Right renal cortex interstitium (tissue), 3 donors: ENCODE measurements at places on chromosomes 6 and 20. TPM values are rescaled to one million over a fixed set of nuclear protein-coding genes. Genes with fewer than 3 reads are reported as not detected.

OPRM1 gene
- not detected for polyA plus RNA-seq

DEFB124 gene
- polyA plus RNA-seq, result not detected

C6orf163 gene
- 2.7 TPM for polyA plus RNA-seq

FAM210B gene
- 45.3 TPM for polyA plus RNA-seq

SEL1L2 gene
- 0.39 TPM for polyA plus RNA-seq

LPA gene
- 0.28 TPM for polyA plus RNA-seq

CLPSL1 gene
- polyA plus RNA-seq, result 1.8 TPM

SYCP2 gene
- polyA plus RNA-seq, result 4.9 TPM

DSTN gene
- polyA plus RNA-seq, result 397 TPM

SLC17A4 gene
- polyA plus RNA-seq, result 1.0 TPM

KHDRBS2 gene
- 1.9 TPM for polyA plus RNA-seq

PPIL6 gene
- 21.3 TPM for polyA plus RNA-seq

MMP24 gene
- polyA plus RNA-seq, result 1.8 TPM

DNA sequence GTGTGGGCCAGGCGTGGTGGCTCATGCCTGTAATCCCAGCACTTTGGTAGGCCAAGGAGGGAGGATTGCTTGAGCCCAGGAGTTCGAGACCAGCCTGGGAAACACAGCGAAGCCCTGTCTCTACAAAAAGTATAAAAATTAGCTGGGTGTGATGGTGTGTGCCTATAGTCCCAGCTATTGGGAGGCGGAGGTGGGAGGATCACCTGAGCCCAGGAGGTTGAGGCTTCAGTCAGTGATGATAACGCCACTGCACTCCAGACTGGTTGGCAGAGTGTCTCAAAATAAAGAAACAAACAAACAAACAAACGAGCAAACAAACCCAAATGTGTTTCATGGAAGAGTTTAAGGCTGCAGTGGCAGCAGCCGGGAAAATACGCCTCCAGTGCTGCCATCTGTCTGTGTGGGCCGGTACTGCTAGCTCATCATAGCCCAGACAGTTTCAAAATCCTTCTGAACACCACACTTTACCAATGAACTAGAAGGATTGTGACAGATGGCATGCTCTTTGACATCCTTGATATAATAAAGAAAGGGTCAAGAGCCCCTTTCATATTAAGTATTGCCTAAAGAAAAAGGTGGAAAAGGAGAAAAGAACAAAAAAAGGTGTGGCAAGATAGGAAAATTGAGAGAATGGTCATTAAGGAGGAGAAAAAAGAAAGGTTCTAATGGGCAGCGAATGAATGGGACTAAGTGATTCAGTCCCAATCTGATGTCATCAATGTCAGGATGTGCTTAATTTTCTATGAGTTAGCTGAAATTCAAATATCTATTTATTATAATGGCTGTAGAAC, 298.6 kb downstream of the SYNE1 start:
- DNase-seq, result no peak

DNA sequence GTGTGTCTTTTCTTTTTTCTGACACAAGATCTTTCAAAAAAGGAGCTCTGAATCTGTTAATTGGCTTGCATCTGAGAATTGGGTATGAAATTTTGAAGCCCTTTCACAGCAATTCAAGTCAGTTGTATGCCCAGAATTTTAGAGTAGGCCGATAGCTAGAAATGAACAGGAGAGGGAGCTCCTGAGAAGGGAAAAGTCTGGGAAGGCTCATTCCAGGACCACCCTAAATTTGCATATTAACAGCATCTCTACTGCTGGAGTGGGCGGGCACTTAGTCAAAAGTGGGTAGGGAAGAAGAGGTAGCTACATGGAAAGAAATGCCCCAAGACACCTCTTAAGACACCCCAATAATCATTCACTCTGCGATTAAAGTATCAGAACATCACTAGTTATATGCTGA, 928.3 kb downstream of the TBC1D32 start:
- no peak for DNase-seq

- DNase-seq, result no peak
These were observed 11.0 kb downstream of the ROS1 start for GRCh38 chr6:117414770-117415169.

DNA sequence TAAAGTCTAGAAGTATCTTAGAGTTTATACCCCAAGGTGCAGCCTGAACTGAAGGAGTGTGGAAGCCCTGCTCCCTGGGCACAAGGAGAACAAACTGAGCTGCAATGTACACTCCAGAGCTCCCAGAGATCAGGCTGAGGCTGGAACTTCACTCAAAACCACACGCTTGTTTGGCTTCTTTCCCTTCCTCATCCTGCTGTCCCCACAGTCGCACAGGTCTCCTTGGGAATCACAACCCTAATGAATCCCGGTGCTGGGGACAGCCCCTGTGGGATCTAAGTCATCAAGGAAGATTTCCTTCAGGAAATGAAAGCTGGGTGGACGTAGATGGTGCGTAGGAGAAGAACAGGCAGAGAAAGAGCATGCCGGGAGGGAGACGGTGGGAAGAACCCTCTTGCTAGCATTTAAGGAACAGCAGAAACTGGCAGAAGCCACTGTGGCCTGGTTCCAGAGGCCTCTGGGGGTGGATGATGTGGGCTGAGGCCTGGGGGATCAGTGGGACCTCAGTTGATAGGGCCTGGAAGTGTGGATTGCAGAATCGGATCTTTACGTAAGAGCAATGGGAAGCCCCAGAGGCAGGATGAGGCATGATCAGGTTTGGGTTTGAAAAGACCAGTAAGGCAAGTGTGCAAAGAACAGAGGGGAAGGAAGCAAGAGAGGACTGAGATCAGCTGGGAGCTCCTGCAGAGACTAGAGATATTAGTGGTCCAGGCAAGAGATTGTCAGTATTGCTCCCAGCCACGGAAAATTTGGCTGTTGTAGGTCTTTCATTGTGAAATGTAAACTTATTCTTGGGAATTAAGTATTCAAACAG, 21.4 kb downstream of the CYP24A1 start:
- DNase-seq, result no peak

- no peak for DNase-seq
These were observed 178.3 kb downstream of the THBS2 start for GRCh38 chr6:169075211-169075914.

DNA sequence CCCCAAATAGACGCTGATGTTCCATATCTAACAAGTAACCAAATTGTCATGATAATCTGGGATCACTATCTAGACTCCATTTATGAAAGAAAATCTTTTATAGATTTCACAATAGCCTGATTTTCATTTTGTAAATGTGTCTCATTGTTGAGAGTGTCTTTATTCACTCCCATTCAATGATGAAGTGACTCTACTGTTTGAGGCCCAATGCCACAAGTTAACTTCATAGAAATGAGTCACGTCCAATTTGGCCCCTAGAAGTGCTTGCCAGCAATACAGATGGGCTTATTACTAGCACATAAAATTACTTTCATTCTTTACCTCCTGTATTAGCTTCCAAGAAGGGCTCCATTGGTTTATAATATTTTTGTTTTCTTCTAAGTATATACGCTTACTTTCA, 6.3 kb downstream of the IPCEF1 start:
- DNase-seq, result no peak

- no peak for DNase-seq
These were observed 226.4 kb downstream of the CLIC5 start for GRCh38 chr6:45789238-45789637.

DNA sequence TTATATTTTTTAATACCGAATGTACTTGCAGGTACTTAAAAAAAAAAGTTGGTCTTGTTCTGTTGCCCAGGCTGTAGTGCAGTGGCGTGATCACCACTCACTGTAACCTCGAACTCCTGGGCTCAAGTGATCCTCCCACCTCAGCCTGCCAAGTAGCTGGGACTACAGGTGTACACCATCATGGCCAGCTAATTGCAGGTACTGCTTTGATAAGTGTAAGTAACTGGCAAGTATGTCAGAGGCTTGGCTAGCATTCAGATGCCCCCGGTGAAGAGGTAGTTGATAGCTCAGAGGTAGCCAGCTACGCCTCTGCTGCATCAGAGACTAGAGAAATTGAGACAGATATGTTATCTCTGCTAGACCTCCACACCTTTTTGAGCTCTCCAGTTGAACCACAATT, 40.5 kb downstream of the BTBD9 start:
- no peak for DNase-seq

- no peak for DNase-seq
These were observed 42.2 kb downstream of the C6orf132 start for GRCh38 chr6:42100029-42100901.

GRCh38 chr6:119559586-119559985, 210.0 kb upstream of the MAN1A1 start:
- no peak for DNase-seq

DNA sequence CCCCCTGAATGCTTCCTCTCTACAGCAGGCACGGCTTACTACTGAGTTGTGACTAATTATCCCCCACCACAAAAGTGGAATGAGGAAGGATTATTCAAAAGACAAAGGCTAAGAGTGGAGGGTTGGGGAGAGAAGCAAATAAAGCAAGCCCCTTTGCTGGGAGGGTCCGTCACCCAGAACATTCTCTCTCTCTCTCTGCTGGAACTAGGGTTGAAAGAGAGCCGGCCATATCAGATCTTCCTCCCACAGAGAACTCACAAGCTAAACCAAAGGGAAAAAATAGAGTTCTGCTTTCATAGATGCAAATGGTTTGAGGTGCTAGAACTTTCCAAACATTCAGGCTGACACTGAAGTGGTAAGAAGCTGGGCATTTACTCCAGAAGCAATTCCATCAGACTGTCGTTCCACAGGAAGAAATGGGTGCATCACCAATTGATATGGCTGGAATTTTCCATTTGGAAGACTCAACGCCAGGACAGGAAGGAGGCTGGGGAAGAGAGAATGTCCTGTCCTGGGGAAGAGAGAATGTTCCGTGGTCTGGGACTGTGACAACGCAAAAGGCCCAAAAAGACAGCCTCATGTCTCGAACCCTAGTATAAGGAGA, 7.9 kb downstream of the ZMYND8 start:
- DNase-seq, result no peak

GRCh38 chr6:3748208-3749066, 3.1 kb downstream of the PXDC1 start:
- DNase-seq, result no peak

- DNase-seq, result no peak
These were observed 37.6 kb upstream of the PLCB1 start for GRCh38 chr20:8094415-8094818.

DNA sequence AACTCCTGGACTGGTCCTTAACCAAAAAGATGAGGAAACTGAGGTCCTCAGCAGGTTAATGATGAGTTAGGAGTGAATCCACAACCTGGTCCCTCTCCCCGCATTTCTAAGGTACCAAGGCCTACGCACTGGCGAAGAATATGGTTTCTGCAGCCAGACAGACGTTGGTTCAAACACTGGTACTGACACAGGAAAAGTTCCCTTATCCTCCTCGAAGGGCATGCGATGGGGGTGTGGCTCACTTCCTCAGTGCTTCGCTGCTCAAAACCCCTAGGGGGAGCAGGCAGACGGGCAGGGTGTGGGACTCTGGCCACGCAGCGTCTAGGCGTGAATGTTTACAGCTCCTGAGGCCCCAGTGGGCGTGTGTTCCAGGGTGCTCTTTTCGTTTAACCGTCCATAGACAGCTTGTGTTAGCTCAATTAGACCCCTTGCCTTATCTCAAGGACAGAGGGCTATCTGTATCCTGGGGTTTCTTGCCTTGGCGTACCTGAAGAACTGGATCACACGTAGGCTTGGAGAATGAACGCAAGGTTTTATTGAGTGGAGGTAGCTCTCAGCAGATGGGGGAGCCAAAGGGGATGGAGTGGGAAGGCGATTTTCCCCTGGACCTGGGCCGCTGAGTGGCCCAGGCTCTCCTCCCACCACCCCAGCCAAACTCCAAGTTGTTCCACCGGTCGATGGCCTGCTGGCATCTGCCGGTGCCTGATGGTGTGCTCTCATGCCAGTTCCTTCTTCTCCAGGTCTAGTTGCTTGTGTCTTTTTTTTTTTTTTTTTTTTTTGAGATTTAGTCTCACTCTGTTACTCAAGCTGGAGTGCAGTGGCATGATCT, 31.8 kb upstream of the PTPN1 start:
- DNase-seq, result no peak

DNA sequence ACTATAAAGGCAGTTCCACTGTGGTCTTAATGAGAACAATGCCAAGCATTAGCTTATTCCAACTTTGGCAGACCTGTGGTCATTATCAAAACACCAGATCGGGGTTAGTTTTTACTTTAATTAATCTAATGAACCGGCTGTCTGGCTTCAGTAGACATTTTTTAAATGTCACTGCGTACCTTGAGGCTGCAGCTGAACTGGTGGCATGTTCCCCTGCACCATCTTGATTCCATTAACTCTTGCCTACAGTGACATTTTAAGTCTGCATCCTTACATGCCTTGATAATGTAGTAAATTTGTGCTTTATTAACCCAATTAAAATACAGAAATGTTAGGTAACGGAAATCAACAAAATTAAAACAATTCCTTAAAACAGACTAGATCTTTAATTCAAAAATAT, 127.0 kb downstream of the KIF16B start:
- no peak for DNase-seq

DNA sequence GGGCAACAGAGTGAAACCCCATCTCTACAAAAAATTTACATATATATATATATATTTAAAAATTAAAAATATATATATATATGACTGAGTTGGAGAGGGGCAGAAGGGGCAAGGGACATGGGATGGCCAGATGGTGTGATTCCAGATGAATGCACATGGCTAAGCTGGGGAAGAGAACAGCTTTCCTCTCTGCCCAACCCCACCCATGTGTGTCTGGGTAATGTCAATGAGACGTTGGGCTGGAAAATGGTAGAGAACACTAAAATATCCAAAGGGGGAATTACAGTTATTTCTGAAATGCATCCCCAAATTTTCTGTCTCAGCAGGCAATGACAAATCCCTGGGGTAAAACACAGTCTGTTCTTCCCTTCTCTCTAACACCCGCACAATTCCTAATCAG, 31.2 kb upstream of the CCND3 start:
- no peak for DNase-seq

DNA sequence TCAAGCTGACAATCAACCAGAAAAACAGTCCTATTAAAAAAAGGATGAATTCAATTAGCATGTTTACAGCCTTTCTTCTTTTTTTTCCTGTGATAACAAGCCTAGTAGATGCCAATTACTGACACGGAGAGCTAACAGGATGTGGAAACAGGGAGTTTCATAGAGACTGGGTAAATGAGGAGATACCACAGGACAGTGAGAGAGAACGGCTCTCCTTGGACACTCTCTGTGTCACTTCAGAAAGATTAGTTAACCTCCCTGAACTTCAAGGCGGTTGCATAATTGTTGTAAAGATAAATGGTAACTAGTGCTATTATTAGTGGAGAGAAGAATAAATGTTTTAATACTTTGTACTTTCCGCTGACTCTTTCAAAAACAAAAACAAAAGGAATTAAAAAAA, 14.8 kb downstream of the SLC17A5 start:
- DNase-seq, result no peak

DNA sequence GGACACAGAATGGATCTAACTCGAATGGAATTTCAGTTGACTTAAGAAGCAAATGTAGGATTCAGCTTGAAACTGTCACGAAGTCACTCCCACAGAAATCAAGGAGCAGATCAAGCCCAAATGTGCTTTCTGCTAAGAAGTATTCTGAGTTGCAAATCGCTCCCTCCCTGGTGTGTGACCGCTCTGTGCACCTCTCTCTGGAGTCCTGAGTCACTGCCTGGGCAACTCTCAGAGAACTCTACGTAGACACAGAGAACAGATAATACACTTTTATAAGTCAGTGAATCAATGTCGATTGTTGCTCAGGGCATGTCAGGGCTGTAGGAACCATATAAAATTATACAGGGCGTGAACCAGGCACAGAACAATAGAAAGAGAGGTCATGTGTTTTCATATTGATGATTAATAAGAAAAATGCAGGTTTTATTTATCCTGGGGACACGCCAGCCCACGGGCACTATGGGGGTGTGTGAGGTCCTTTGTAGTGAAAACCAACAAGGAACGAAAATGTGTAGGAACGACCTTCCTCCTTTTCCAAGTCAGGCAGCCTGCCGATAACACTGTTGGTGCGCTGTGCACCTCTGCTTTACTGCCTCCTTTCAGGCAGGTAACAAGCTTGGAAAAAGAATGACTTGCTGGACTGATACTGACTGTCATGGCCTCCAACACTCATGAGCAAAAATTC, 248.1 kb upstream of the FOXQ1 start:
- DNase-seq, result no peak
